ENCODE measurements at places on chromosomes 7 and 10.

- DNase-seq = no peak
Measured at GRCh38 chr10:42827201-42827600, 44.6 kb downstream of the BMS1 start.

GRCh38 chr10:91043173-91043910, 122.5 kb upstream of the ANKRD1 start:
- no peak for DNase-seq

DNA sequence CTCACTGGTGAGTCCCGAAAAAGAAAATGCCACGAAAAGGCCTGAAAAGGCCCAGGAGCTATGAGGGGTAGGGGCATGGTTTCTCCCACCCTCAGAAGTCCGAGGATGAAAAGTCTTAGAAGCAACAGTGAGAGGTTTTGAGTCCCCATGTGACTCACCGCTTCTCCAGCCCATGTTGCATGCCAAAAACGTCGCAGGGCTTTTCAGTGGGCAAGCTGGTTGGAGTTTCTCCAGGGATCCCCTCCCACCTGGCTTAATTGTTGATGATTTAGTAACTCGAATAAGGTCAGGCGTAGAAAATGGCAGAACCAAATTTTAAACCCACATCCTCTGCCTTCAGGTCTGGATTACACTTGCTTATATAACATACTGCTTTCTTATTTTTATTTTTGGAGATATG, 96.3 kb upstream of the ARMC3 start:
- DNase-seq = no peak

DNA sequence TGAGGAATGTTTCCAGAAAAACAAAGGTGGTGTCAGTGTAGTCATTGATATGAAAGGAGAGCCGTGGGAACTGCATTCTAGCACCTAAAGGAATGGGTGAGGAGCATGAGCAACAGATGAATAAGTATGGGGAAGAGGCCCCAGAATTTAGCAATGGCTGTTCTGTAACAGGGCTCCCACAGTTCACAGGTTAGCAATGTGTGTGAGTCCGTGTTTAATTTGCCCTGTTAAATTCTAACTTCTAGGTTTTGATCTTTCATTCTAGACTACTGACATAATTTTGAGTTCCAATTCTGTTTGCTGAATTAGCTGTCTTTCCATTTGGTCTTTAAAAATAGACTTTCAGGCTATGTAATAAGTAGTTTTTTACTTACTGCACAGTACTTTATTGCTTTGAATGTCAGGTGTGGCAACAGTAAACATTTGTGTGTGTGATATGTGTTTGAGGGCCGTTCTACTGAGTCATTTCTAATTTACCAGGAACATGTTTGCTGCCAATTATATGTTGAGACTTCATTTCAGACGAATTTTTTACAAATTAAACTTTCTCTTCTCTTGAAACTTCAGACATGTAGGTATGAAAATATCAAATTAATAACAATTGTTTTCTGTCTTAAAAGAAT, 8.8 kb downstream of the STK17A start:
- no peak for DNase-seq

DNA sequence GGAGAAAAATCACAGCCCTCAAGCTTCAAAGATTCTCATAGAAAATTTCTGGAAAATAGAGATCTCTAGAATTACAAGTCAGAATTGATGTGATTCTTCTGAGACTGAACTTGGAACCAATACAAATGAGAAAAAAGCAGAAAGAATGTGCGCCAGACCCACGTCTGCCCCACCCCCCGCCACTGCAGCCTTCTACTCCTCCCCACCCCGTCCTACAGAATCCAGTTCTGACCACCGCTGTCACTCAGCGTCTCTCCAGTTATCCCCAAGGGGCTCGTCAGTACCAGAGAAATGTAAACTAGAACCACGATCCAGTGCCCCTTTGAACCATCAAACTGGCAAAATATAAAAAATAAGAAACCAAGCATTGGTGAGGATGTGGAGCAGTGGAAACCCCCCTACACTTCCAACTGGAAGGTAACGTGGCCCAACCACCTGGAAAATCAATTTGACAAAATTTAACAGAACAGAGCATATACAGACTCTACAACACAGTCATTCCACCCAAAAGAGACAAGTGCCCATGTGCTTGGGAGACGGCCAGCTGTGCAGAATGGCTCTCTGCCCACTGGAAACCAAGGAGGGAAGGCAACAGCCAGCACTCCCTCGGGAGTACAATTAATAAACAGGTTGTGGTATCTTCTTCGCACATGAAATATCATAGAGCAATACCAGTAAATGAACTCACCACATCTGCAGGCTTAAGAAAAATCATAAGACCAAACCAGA, 397.9 kb downstream of the TNS3 start:
- no peak for DNase-seq

- peak; percentile 93 for DNase-seq
Measured at GRCh38 chr7:138738551-138739335, 37.6 kb upstream of the SVOPL start.

DNA sequence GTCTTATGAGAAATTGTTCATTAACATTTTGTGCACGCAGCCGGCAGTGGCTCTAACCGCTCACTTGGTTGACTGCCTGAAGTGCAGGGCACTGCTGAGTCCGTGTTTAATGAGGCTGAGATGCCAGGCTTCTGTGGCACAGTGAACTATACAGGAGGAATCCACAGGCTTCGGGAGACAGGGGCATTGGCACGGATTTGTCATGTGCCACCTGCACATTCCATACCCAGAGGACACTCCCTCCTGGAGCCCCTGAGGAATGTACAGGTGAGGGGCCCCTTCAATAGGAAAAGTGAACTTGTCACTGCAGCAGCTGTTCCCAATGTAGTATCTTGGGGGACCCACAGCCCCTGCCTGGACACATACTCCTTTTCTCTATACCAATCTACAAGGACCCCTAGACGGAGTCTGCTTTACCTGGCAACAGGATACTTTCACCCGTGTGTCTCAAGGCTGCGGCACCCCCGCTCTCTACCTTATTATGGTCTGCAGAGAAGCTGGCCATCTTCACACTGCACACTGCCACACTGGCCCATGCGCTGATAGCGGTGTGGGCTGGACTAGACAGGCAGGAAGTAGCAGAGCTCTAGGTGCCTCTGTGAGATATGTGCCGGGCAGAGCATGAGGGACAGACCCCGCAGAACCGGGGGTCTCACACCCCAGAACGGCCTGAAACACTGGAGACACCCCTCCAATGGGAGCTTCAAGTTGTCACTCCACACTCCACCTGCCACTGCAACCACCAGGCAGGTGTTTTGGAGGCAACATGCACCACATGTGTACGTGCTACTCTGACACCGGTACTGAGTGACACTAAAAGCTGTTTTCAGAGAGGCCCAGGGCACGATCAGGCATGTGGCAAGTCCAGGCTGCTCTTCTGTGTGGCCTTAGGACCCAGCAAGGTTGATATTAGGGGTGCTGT, 71.4 kb upstream of the RHEB start:
- DNase-seq = no peak

DNA sequence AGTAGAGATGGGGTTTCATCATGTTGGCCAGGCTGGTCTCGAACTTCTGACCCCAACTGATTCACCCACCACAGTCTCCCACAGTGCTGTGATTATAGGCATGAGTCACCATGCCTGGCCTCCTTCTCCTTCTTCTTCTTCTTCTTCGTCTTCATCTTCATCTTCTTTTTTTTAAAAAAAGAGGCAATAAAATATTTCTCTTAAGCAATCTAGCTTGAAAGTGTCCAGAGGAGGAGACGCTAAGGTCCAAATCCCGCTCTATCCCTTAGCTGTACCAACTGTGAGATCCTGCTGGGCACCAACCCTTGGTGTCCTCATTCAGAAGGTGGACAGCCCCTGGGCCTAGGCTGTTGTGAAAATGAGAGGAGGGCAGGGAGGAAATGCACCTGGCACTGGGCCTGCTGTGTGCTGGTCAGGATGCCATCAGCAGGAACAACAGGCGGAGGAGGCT, 13.9 kb upstream of the PSAP start:
- no peak for DNase-seq

DNA sequence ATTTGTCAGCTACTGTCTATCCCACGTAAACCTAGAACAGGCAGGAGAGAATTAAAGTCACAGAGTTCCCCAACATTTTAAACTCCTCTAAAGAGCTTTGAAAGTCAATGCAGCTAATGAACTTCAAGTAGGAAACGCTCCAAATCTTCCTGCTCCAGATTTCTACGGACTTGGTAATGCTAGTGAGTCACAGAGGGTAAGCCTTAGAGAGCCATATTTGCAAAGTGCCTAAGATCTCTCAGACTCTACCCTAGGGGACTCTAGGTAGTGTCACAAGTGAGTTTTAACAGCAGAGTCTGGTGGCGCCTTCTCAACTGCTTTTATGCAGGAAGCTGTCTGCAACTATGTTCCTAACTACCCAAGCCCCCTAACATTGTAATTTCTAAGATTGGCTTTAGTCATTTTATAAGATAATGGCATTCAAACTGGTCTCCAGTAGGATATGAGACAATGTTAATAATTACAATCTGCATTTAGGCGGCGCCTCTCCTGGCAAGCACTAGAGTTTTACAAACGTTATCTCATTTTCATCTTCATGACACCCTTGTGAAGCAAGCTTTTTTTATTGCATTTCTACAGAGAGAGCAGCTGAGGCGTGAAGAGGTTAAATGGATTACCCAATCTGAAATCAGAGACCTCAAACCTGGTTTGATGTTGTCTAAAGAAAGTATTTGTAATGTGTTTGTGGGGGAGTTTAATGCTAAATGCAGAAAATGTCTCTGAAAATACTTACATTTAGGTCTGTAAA, 22.0 kb upstream of the FZD1 start:
- no peak for DNase-seq

GRCh38 chr10:5643346-5644067, 22.9 kb downstream of the ASB13 start:
- no peak for DNase-seq

- peak; percentile 92 for DNase-seq
Measured at GRCh38 chr10:20885678-20886077, 11.4 kb downstream of the NEBL start.

- peak; percentile 11 for DNase-seq
Measured at GRCh38 chr7:11427686-11428273, 404.2 kb downstream of the THSD7A start.

- no peak for DNase-seq
Measured at GRCh38 chr10:61981460-61981859, 80.0 kb downstream of the ARID5B start.

DNA sequence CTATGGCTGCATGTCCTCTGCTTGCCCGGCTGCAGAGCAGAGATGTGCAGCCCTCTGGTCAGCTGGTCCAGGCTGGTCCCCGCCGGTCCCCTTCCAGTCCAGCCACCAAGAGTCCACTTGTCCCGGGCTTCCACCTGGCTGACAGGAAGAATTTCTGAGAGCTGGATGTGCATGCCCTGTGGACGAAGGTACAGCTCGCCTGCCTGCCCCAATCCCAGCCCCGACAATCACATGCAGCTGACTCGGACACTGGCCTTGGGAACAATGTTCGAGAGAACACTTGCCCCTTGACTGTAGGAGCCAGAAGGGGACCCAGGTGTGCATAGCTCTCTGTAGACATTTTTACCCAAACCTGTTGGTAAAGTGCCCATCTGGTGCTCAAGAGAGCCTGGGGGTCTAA, 11.8 kb downstream of the AVPI1 start:
- DNase-seq = no peak

- no peak for DNase-seq
Measured at GRCh38 chr10:14185316-14186045, 145.2 kb downstream of the FRMD4A start.

DNA sequence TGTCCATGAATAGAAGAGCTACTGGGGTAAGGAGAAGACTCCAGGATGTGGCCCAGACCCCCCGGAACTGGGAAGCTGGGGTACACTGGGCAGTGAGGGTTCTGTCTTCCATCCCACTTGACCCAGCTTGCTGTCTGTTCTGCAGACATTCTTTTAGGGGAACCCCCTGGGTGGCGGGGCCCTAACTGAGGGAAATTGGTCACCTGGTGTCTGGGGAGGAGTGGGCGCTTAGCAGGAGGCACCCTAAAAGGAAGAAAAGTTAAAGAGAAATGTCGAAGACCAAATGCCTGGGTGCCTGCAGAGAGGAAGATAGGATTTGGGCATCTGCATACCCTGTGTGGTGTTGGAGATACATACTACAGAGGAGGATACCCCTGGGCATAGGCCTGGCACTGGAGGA, 1.0 kb downstream of the AP1S1 start:
- no peak for DNase-seq

DNA sequence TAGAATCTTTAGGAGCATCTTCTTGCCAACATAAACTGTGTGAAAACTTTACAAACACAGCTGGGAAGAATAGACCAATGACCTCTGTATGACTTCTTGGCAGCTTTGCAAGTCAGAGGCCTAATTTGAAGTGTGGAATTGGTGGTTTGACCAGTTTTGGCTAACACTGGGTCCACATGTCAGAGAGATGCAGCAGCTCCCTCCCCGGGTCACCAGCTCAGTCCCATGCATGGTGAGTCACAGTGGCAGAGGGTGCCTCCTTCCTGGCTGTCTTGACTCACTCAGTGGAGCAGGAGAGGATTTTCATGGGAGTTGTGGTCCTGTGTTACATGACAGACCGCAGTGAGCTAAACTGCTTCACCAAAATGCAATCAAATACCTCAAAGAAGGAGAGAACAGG, 8.2 kb upstream of the STARD3NL start:
- DNase-seq = no peak

DNA sequence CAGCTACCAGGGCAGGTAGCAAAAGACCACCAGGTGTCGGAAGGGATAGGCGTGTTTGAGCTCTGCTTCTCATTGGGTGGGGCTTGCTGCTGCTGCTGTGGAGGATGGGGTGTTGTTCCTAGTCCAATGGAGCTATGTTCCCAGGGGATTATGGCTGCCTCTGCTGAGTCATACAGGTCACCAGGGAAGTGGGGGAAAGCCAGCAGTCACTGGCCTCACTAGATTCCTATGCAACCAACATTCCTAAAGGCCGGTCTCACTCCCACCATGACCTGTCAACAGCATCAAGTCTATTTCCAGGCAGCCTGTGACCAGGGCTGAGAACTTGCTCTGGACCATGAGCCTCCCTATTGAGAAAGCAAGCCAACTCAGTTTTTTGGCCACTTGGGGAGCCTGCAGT, 1160.8 kb downstream of the REEP3 start:
- DNase-seq = no peak

- peak; percentile 62 for DNase-seq
Measured at GRCh38 chr10:43138757-43139241, 554 bp downstream of the CSGALNACT2 start.

GRCh38 chr10:59907537-59907917, 1.2 kb upstream of the CCDC6 start:
- DNase-seq = no peak

GRCh38 chr7:114504586-114504985, 90.0 kb downstream of the FOXP2 start:
- DNase-seq = no peak

DNA sequence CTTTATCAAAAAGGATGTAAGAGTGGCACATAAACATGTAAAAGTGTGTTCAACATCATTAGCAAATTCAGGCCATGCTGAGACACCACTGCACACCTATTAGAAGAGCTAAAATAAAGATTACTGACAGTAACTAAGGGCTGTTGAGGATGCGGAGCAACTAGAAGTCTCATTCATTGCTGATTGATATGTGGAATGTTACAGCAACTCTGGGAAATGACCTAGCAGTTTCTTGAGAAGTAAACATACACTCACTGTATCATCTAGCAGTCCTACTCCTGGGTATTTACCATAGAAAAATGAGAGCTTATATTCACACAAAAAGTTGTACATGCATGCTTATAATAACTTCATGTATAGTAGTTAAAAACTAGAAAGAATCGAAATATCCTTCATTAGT, 77.3 kb downstream of the CCSER2 start:
- DNase-seq = no peak

- no peak for DNase-seq
Measured at GRCh38 chr10:104581884-104582601, 59.0 kb upstream of the SORCS3 start.
